ENCODE measurements at places on chromosomes 12 and 14.

DNA sequence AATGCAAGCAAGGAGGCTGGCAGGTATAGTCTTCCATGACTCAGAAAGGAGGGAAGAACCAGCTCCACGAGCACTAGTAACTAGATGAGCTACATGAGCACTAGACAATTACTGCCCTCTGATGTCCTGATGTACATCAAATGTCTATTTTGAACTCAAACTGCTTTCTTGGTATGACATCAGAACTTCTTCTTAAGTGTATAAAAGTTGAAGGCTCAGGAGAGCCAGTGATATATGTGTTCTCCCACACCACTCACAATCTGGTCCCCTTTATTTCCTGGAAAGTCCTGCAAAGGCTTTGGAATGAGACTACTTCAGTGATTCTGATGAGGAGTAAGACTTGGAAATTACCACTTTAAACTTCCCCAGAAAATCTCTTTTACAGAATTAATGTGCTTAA, 18.5 kb upstream of the DHRS7 start:
- DNase-seq = no peak

DNA sequence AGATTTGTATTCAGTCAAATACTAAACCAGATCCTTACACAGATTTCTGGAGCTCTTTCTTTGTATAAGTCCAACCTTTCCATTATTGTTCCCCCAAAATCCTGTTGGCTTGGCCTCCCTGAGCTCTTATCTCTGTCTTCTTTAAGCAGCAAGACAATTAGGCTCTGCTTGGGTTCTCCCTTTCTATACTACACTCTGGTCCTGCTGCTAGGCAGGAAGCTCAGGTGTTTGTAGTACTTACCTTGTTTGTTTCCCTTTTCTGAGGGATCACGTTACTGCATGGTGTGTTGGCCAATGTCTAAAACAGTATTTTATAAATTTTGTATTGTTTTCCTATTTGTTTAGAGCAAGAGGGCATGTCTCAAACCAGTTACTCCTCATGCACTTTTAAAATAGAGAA, 192.9 kb downstream of the PRKD1 start:
- DNase-seq = no peak

DNA sequence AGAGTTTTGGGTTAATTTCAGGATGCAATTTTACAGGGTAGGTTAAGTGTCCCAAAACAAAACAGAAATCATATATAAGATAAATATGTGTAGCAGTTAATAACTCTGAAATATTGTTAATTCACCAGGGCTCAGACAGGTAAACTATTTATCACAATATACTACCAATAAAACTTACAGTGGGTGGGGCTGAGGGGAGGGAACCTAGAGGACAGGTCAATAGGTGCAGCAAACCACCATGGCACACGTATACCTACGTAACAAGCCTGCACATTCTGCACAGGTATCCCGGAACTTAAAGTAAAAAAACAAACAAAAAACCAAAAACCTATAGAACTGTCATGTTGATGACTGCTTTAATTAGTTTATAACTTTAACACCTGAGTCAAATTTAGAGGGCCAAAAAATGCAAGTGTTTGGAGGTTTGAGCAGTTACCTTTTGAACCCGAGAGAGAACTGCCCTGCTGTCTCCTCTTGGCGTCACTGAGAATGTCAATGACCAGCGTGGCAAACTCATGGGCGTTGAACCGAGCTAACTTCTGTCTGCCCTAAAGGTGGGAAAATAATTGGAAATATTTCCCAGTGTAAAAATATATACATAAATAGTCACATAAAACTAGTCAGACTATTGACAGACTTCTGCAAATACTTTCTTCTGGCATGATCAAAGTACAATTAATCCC, 36.6 kb downstream of the GIT2 start:
- DNase-seq = no peak

GRCh38 chr14:73744175-73744867, 30.1 kb upstream of the PNMA1 start:
- no peak for DNase-seq

DNA sequence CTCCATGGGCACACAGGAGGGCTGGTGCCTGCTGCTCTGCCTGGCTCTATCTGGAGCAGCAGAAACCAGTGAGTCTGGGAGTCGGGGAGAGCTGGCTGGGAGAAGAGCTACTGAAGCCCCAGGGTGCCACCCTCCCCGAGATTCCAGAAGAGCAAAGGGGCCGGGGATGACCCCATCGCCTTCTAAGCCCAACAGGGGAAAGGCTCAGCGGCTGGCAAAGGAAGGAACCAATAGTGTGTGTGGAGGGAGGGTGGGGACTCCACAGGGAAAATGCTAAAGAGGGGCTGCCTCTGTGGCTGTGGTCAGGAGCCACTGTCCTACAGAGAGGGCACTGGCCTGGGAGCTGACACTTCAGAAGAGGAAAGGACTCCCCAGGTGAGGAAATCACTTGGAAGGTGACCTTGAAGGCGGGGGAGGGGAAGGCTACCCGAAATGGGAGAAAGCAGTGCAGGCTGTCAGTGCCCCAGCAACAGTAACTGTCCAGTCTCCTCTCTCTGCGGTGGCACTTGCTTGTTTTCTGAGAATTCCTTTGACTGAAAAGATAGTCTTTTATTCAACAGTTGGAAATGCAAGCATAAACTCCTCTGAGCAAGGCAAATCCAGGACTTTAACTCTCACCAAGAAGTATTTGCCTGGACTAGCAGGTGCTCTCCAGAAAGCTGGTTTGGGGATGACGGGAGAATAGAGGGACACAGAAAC, 552 bp downstream of the TAPBPL start:
- peak; percentile 54 for DNase-seq

- DNase-seq = no peak
Observed at GRCh38 chr12:7099290-7099996, 7.2 kb upstream of the C1R start.

DNA sequence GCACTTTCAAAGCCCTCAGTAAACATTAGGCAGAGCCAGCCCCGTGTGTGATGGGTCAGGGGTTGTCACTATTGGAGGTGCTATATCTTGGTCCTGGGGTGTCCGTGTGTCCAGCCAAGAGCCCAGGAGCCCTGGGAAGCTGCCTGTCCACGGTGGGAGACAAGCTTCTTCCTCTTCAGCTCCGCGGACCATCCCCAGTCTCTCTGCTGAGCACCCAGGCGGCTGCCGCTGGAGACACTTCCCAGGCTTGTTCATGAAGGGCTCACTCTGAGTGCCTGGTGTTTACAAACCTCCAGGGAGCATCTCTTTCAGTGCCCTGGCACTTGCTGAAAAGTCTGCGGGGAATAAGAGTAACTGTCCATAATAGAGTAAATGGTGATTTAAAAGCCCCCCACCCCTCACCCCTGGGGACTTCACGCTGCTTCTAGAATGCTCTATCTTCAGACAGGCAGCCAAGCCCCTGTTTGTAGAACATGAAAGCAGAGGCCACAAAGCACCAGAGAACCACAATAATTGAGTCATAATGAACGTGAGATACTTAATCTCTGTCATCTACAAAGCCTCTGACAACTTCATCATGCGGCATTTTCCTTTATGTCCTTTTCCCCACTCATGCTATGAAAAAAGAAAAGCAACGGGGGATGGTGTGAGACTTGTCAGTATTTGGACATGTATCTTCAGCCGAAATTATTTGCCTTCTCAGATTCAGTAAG, 178.6 kb downstream of the TMEM132C start:
- no peak for DNase-seq

- no peak for DNase-seq
Observed at GRCh38 chr14:24965578-24965933, 84.4 kb downstream of the STXBP6 start.

- DNase-seq = peak; percentile 80
Observed at GRCh38 chr14:54805445-54806322, 96.9 kb downstream of the GCH1 start.

DNA sequence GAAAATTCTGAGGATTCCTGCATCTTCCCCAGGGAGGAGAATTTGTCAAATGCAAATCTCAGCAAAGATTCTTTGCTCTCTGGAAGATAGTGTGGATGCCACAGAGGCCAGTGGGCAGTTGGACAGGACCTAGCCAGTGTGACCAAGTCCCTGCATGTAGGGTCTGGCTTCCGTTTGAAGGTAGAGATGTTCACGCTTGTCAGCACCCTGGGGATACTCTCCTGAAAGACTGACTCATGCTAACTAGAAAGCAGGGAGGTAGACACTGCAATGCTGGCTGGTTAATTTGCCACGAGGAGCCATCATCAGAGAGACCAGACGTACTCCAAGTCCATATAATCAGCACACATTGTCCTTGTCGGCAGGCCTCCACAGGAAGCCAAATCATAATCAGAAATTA, 130.1 kb downstream of the SAMD4A start:
- no peak for DNase-seq

DNA sequence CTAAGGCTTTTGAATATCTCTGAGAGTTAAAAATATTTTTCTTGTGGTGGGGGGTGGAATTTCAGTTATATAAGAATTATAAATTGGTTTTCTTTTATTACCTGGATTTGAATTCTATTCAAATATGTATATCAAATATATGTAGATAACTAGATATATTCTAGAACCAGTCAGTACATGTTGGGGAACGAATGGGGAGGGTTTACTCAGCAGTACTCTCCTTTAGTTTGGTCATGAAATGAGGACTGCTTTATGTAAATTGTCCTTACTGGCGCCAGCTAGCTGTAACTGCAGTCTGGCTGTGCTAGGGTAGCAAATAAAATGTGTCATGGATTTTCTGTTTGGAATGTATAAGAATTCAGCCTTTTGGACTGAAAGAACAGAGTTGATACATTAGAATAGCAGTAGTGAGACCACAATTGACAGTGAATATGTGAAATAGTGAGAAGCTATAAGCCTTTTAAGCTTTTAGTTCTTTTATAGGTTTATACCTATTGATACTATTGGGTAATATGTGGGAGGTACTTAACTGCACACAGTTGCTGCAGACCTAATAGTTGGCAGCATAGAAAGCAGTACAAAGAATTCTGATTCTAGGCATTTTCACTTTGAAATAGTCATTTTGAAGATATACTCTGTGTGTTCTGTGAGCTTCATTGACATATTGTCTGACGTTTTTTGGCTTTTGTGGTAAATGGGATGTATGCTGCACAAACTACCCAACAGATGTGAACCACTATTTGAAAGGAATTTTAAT, 29.0 kb downstream of the ATF7IP start:
- DNase-seq = peak; percentile 44

DNA sequence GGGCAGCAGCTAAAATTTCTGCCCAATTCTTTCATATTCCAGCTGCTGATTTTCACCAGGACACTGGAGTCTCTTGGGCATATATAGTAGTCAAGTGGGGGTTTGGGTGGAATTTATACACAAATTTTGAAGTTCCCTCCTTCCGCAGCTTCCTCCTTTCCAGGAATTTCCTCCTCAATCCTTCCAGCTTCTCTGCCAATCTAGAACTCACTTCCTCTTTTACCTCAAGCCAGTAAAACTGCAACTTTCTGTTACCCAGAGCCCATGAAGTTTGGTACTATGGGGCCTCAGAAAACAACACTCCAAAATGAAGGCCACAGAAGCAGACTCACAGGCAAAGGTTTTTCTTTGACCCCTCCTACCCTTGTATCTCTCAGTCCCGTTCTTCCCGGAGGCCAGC, 51.7 kb upstream of the G2E3 start:
- DNase-seq = no peak

DNA sequence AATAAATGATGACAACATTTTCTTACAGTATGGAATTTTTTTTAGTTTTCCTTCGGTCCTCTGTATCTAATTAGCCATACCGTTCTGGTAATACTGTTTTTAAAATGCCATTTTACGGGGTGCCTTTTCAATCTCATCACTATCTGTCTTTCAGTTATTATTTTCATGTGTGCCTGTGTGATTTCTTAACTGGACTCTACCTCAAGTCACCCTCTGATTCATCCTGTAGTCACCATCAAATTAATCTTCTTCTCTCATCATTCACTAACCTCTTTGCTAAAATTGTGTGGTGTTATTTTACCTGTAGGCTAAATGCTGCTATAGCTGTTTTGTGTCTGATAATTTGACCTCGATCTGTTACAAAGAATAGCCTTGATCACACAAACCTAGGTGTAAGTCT, 16.0 kb upstream of the CCT2 start:
- DNase-seq = no peak

DNA sequence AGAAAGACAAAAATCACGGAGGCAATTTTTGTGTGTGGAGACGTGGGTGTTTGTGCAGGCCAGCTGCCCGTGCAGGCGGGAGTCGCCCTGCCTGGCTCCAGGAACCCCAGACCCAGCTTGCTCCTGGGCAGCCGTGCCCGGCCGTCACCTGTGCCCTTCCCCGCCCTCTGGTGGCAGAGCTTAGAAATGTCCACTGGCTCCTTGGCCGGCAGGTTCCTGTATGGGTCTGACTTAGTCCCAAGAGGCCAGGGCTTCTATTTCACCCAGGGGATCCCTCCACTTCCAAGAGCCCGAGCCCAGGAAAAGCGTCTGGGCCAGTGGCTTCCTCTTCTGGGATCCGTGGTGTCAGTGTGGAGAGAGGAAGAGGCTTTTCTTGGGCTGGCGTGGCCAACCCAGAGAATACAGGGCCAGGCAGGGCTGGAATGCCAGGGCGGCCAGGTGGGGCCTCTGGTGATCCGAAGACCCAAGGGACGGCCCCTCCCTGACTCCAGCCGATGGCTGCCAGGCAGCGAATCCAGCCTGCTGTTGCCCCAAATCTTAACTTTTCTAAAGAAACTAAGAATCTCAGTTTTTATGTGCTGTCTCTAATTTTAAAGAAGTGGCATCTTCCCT, 120.9 kb downstream of the TMEM132C start:
- DNase-seq = peak; percentile 69

- no peak for DNase-seq
Observed at GRCh38 chr12:4802841-4803240, 82.6 kb downstream of the GALNT8 start.

Data from SK-N-SH (cell line).